Dermis microvascular lymphatic vessel endothelial cell (primary cell): ENCODE measurements at places on chromosomes 12 and 14.

GRCh38 chr14:77268989-77269600 is 1.9 kb downstream of the NGB start:
- DNase-seq = no peak

DNA sequence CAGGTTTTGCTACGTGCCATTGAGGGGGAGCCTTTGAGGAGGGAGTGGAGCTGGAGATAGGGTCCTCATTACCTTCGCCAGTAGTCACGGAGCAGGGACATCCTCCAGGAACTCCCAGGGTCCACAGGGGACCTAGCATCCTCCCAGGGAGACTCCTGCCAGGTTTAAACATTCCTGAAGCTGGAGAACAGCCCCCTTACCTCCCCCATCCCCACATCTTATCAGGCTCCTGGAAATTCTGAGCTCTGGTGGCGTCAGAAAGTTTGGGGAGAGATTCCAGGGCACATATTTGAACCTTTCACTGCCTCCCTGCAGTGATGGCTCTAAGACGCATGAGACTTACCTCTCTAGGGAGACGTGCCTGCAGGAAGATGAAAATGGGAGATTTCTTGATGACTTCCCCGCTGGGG is 192.3 kb upstream of the GSC start:
- no peak for DNase-seq

- peak; percentile 5 for DNase-seq
Measured at GRCh38 chr12:13941258-13942249, 39.8 kb downstream of the GRIN2B start.

- peak; percentile 56 for DNase-seq
Measured at GRCh38 chr14:61321385-61322010, at the start of gene PRKCH. PRKCH (plus strand) TSS chr14:61321579; CDS start chr14:61322102, 523 bp downstream.

DNA sequence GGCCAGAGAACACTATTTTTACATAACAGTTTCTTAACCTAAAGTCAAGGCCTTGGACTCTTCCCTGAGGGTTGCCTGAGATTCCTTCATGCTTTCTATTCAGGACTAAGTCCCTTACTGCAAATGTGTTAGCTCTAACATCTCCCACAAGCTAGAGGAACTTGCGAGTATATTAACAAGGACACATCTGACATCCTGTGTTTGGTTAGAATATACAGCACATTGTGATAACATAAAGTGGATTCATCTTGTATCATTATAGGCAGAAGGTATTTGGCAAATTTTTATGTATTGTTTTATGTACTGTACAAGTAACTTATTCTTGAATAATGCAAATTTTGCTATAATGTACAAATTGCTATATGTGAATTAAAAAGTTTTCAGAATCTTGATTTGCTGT is 45.5 kb downstream of the SH2B3 start:
- DNase-seq = no peak
